Bronchial epithelial cell (primary cell): ENCODE measurements at places on chromosomes 5 and 9. TPM values are rescaled to one million over a fixed set of nuclear protein-coding genes. Genes with fewer than 3 reads are reported as not detected.

- no peak for DNase-seq
Observed at GRCh38 chr9:36208521-36209253, 18.0 kb downstream of the CLTA start.

STKLD1 gene
- total RNA-seq: under 0.01 and 0.38 TPM in 2 replicates

LVRN gene
- 0.26 and 0.38 TPM in 2 replicates for total RNA-seq

ZNF618 gene
- total RNA-seq: 1.3 and 1.6 TPM in 2 replicates
